ENCODE measurements at places on chromosomes 11 and 22.

- no peak for DNase-seq
These were observed 48.9 kb downstream of the IGSF9B start for GRCh38 chr11:133907841-133908241.

- DNase-seq: no peak
These were observed 49.5 kb downstream of the PACS1 start for GRCh38 chr11:66119348-66120133.

DNA sequence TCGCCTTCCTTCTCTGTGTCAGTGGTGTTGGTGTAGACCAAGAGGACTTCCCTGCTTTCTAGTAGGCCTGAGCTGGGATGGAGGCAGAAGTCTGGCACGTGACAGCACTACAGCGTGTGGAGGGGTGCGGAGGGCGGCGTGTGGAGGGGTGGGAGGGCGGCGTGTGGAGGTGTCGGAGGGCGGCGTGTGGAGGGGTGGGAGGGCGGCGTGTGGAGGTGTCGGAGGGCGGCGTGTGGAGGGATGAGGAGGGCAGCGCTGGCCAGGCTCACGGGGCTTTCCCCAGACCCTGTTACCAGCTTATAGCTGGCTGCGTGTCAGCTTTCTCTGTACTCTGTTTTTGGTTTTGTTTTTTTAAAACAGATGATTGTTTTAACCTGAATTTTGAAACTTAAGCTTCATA is 45.7 kb upstream of the CTTN start:
- DNase-seq: no peak

DNA sequence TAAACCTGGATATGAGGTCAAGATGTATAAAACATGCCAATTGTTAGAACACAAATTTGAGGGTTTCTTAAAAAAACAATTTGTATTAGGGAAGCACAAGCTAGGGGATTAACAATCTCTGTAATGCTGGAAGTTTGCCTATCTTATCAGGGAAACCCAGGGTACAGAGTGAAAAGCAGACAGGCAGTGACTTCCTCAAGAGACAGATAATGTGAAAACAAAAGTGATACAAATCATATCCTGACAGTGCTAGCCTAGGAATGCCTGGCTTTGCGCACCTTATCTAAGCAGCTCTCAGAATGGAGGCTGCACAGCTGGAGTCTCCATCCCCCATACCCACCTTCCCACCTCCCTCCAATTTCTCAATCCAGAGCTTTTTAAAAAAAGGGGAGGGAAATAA is 22.5 kb upstream of the RBX1 start:
- no peak for DNase-seq

DNA sequence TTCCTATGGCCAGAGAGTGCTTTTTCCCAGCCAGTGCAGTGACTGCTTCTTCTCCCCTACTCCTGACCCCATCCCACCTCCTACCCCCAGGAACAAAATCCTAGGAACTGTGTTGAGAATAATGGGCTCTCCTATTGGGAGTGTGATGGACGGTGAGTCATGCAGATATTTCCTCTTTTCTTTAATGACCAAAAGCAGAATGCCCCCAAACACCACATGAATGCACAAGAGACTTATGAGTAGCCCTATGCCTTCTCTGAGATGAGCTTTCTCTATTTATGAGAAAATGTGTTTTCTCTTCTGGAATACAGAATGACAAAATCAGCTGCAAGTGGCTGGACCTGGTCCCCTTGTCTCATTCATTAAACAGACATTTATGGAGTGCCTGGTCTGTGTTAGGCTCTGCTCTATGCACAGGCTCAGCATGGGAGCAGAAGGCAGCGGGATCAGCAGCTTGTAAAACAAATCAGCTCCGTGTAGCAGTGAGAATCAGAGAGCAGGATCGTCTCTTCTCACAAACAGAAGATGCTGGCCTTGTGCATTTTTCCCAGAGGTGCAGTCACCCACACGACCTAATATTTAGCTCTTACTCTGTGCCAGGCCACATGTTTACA is 47.5 kb upstream of the GALNT18 start:
- DNase-seq: no peak

DNA sequence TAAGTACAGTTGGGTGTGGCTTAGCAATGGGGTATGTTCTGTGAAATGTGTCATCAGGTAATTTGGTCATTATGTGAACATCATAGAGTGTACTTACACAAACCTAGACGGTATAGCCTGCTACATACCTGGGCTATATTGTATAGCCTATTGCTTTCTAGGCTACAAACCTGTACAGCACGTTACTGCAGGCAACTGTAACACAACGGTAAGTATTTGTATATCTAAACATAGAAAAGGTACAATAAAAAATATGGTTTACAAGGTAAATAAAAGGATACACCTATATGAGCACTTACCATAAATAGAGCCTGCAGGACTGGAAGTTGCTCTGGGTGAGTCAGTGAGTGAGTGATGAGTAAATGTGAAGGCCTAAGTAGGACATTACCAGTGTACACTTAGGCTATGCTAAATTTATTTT is 73.1 kb upstream of the GDPD4 start:
- no peak for DNase-seq

DNA sequence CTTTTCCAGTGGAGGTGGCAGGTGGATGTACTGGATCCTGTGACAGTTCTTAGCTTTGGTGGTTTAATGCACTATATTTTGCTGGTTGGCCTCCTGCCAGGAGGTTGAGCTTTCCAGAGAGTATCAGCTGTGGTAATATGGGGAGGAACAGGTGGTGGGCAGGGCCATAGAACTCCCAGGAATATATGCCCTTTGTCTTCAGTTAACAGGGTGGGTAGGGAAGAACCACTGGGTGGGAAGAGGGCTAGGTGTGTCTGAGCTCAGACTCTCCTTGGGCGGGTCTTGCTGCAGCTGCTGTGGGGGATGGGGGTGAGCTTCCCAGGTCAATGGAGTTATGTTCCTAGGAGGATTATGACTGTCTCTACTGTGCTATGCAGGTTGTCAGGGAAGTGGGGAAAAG is 203.8 kb downstream of the DLG2 start:
- no peak for DNase-seq

- DNase-seq: no peak
These were observed 17.4 kb upstream of the ETS1 start for GRCh38 chr11:128604723-128605122.

- DNase-seq: no peak
These were observed 35.0 kb upstream of the ADORA2A start for GRCh38 chr22:24392218-24392931.

DNA sequence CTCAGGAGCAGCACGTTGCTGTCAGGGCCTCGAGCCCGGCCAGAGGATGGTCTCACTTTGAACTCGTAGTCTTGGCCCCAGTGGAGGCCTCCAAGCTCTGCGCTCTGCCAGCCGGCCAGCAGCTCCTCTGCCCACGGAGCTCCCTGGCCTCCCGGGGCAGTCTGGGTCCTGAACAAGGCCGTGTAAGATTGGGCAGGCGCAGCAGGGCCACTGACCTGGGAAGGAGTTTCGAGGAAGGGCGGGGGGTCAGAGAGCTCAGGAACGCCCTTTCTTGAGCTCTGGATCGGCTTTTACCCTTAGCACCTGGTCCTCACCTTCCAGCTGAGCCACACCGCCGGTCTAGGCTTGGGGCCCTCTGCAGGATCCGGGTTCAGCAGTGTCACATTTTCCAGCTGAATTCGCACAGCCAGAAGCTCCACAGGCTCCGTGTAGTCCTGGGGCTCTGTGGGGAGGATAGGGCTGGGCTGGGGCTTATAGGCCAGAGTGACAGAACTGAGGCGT is 2.1 kb downstream of the ROBO4 start:
- peak; percentile 80 for DNase-seq

- DNase-seq: no peak
These were observed 25.7 kb downstream of the TSPAN4 start for GRCh38 chr11:868394-868793.

DNA sequence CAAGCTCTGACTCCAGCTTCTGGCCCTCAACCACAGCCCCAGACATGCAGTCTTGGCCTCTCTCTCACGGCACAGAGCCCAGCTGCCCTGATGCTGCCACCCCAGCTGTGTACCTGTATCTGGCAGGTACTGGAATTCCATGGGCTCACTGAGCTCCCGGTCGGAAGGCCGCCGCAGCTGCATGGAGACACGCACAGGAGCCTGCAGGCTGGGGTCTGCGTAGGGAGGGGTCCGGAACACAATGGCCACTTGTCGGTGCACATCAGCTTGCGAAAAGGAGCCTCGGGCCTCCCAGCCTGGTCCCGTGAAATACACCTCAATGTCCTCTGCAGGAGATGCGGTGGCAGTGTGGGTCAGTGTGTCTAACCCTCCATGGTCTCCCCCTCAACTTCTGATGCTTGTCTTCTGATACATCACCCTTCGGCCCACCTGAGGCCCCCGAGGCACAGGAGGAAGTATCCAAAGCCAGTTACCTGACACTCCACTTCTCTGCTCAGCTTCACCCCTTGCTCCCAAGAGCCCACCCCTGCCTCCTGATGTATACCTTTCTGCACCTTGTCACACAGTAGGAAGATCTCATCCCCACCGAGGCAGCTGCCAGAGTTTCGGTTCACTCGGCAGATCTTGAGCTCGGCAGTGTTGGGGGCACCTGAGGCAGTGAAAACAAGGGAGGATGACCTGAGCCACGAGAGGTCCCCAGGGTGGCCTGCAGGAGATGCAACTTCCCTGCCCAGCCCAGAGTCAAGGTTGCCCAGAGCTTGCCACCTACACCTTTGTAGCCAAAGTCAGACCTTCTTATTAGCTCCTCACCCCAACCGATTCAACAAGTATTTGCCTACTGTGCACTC is 4.3 kb downstream of the RELA start:
- no peak for DNase-seq

GRCh38 chr11:2583605-2583958 is 116.2 kb downstream of the KCNQ1OT1 start:
- DNase-seq: peak; percentile 77

- no peak for DNase-seq
These were observed 5.6 kb upstream of the MPEG1 start for GRCh38 chr11:59218319-59218718.

GRCh38 chr11:120613264-120614226 is 102.0 kb downstream of the GRIK4 start:
- DNase-seq: no peak

DNA sequence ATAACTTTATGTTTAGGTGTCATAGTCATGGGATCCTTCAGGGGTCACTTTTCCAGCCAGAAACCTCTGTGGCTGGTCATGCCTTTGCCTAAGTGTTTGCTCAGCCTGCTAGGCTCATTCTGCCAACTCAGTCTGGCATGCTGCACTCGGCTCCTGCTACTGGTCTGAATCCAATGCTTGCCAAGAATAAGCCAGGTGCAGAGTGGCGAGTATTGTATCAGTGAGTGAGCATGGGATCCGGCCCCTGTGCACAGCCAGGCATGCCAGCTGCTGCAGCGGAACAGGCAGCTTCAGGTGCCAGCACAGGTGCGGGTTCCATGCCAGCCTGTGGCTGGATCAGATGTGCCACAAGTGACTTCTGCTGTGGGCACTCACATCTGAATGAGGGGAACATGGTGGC is 1269.3 kb upstream of the CNTN5 start:
- no peak for DNase-seq

DNA sequence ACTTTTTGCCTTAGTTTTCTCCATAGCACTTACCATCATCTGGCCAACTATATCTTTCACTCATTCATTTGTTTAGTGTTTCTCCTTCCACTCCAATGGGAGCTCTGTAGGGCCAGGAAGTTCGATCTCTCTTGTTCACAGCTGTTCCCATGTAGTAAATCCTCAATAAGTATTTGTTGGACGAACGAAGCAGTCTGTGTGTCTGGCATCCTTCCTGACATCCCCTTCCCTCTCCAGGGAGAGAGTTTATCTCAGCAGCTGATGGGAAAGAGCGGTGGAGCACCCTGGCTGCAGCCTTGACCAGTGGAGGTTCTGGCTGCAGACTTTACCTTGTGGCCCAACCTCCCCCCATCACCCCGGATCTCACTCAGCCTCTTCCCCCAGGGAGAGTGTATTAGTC is 141.7 kb downstream of the CHST1 start:
- DNase-seq: no peak

DNA sequence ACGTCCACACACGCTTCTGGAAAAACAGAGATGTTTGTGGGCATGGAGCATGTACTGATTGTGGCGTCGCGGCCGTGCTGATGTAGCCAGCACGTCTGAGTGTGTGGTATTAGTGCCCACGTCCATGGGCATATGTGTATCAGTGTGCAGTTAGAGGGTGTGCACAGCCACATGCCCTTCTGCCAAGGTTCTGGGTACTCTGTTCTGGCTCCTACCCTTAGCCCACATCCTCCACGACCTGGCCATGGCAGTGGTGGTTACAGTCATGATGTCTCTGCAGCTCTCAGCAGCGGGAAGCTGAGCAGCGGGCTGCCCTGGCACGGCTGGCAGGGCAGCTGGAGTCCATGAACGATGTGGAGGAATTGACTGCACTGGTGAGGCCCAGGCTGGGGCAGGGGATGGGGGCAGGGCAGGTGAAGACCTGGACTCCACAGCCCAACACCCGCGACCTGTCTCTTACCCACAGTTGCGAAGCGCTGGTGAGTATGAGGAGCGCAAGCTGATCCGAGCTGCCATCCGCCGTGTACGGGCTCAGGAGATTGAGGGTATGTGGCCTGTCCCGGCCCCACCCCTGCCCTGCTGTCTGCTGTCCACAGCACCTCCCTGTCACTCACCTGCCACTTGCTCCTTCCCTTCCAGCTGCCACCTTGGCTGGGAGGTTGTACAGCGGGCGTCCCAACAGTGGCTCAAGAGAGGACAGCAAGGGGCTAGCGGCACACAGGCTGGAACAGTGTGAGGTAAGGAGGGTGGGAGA is 7.3 kb downstream of the SMTN start:
- no peak for DNase-seq

GRCh38 chr11:114348200-114349191 is 51.8 kb downstream of the C11orf71 start:
- no peak for DNase-seq

DNA sequence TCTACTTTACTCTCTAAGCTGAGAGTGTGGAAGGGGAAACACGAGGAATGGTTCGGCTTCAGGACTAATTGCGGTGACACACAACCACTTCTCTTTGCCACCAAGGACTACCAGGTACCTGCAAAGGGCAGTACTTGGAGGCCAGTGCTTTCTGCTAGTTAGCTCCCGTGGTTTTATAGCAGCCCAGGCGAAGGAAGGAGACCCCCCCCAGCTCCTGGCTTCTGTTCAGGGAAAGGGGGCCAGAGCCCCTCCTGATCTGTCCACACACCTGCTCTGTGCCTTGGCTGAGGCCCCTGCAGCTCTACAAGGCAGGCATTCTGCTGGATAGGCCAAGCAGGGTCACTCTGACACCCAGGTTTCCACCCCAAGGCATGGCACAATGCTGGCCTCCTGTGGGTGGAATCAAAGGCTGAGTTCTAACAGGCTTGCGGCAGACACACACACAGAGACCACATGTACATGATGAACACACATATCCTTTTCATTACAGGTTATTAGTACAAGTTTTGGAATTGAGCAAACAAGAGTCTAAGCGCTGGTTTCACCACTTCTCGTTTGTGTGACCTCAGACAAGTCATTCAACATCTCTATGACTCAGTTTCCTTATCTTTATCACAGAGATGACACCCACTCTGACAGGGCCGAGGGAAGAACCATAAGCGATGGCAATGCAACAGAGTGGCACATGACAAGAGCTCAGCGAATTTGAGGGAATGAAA is 7.5 kb downstream of the SERPIND1 start:
- no peak for DNase-seq

- no peak for DNase-seq
These were observed 243.1 kb downstream of the KCNA4 start for GRCh38 chr11:29773656-29774264.

GRCh38 chr11:13834463-13834862 is 128.1 kb upstream of the SPON1 start:
- no peak for DNase-seq

Measured in osteocyte (in vitro differentiated cells).